ENCODE measurements at places on chromosomes 1 and 21.
A peak's percentile ranks its signal among the peaks of the same experiment; 100 is the strongest.

DNA sequence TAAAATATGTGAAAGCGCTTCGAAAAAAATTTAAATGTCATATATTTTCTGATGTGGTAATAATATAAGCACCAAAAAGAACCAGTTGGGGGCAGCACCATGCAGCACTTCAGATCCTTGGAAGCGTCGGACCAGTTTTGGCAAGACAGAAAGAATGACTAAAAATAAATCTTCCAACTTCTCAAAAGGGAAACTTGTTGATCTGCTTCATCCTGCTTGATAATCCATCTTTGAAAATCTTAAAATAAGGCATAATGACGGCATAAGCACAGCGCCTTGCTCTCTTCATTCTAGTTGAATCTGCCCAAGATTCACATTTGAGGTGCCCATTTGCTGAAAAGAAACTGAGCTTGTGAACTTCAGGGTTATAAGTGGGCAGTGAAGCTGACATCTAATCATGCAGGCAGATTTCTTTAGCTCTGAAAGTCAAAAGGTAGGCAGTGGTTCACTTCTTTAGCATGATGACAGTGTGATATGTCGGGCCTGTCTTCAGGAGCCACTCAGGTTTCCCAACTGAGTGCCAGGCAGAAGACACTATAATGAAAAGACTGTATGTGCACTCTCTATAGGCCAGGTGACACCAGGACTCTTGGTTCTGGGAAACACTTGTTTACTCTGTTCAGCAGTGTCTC, 19.8 kb upstream of the MUTYH start:
- DNase-seq: peak; percentile 23

DNA sequence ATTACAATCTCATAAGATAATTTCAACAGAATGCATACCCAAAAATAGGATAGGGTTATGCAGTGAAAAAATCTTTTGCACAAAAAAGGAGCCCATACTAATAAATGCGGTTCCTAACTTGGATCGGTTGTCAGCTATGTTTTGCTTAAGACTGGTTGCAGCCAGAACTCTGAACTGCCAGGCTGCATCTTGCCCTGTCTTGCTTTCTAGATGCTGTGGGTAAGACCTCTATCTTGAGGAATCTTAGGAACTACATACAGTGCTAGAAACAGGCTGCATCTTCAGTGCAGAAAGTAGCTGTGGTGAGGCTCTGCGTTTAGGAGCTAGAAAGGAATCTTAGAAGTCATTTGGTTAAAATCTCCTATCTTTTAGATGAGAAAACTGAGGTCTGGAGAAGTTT, 45.6 kb upstream of the PLA2G4A start:
- DNase-seq: no peak

DNA sequence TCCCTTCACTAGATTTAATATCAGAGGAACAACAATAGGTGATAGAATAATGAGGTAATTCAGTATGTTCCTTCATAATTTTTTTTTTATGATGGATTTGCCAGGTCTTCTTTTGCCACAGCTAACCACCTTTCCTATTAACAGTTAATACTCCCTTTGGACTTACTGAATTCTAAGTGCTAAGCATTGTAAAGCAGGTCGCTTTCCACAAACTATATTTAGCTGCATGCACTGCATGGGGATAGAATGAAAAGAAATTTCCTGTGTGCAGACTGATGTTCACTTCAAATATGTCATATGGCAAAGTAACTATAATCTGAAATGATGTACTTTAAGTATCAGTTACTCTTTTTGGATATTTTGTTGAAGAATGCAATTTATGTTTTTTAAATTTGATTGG, 85.8 kb downstream of the GPR161 start:
- DNase-seq: no peak

GRCh38 chr21:27734146-27734545, 767.3 kb upstream of the ADAMTS5 start:
- no peak for DNase-seq

DNA sequence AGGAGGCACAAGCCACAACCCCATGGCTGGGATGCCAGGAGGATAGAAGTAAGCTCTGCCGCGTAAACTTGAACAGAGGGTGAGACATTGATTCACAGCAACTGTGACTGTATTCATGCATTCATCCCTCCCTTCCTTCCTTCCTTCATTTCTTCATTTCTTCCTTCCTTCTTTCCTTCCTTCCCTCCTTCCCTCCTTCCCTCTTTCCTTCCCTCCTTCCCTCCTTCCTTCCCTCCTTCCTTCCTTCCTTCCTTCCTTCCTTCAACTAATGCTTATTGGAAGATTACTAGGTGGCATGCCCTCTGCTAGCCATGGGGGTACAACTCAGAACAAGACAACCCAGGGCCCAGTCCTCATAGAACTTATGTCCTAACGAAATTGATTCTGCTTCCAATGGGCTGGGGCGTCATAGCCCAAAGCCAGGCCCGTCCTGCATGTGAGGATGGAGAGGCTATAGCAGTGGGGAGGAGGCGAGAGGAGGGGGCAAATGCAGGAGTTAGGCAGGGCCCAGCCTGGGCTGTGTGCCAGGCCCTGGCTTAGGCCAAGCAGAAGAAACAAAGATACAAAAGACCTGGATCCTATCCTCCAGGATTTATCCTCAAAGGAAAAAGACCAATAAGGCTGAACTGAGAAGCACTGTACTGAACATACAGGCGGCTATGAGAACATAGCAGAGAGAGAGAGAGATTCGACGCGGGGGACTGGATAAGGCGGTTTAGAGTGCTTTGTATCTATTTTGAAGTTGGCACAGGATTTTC, 24.4 kb upstream of the PAXBP1 start:
- no peak for DNase-seq

DNA sequence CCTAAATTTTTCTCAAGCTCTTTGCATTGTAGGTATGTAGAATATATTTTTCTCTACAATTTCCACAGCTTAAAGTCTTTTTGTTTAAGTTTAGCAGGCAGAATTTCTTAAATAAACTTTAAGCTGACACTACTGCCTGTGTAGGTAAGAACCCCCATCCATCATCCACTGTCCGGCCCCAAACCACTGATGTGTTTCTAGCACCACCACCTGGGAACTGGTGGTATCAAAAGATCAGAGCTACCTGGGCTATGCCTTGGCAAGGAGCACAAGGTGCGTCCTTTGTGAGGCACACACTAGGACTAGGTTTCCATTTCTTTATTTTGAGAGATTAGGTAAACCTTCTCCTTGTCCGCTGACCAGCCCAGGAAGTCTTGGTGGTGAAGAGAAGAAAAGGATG, 10.5 kb upstream of the LELP1 start:
- no peak for DNase-seq

GRCh38 chr1:21067551-21068227, 109.0 kb downstream of the EIF4G3 start:
- DNase-seq: no peak

DNA sequence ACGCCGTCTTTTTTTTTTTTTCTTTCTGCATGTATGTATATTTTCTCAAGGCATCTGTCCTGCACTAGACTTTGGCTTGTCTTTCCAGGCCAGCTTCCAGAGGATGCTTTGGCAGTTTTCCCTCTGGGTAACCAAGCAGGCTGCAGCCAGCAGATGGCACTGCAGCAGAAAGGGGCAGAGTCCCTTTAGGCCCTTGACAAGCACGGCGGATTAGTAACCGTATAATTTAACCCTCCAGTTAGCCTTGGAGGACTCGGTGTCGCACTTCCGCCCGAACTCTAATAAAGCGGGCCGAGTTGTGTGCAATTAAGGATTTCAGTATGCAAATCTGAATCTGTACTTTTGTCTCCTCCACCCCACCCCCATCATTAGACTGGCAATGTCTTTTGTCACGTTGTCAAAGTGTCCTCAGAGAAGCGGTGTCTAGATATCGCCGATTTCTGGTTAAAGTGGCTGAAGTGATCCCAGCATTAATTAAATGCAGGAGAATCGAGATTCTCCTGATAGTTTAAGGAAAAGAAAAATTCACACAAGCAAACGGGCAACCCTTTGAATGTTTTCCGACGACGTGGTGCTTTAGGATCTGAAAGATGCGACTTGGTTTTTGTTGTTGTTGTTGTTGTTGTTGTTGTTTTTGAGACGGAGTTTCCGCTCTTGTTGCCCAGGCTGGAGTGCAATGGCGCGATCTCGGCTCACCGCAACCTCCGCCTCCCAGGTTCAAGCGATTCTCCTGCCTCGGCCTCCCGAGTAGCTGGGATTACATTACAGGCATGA, 1.1 kb upstream of the TMEM167B start:
- no peak for DNase-seq

GRCh38 chr1:165397944-165398343, 41.4 kb upstream of the LMX1A start:
- DNase-seq: no peak

DNA sequence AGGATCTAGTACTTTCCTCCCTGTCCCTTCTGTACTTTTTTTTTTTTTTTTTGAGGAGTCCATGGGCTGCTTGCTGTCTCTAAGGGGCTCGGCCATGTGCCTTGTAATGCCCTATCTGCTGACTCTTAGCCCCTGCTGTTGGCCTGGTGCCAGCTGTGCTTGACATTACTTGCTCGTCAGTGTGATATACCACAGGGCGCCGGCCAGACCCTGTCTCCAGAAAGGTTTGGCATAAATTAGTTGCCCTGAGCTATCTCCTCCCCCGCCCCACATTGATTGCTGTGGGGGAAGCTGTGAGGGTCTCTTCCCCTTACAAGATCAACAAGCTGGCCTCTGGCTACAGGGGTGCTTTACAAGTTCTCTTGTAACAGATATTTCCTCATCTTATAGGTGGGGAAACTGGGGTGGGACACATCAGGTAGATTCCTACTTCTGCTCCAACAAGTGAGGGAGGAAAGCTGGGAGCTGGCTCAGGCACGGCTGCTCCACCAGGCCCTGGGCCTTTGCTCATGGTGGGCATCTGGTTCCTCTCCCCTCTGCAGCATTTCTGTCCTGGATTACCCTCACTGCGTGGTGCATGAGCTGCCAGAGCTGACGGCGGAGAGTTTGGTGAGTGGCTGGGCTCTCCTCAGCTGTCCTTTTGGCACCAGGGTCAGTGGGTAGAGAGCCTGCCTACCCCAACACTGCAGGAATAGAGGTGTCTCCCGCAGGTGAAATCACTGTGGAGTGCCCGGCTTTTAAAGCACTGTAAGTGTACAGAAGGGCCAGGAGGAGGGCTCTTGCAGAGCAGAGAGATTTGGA, 15.6 kb downstream of the STRIP1 start:
- DNase-seq: no peak

- DNase-seq: no peak
Measured at GRCh38 chr1:224791362-224791941, 138.0 kb upstream of the DNAH14 start.

GRCh38 chr1:7478809-7479499, 292.1 kb upstream of the VAMP3 start:
- DNase-seq: no peak

DNA sequence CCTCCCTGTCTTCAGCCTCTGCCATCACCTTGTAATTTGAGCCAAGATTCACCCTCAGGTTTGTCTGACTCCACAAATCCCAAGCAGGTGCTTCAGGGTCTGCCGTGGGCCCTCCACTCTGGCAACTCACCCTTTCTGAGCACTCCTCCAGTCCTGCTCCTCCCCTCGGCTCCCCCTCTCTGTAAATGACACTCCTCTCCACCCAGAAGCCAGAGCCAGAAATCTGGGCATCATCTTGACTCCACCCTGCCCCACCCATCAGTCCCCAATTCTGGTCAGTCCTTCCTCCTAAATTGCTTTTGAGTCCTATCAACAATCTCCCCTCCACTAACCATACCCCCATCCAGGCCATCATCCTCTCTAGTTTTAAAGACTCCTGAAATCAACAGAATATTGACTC, 40.5 kb downstream of the RCSD1 start:
- no peak for DNase-seq

GRCh38 chr1:43509740-43510375, 20.8 kb upstream of the PTPRF start:
- DNase-seq: no peak

GRCh38 chr1:2528966-2529783, 888 bp downstream of the HES5 start:
- DNase-seq: no peak

DNA sequence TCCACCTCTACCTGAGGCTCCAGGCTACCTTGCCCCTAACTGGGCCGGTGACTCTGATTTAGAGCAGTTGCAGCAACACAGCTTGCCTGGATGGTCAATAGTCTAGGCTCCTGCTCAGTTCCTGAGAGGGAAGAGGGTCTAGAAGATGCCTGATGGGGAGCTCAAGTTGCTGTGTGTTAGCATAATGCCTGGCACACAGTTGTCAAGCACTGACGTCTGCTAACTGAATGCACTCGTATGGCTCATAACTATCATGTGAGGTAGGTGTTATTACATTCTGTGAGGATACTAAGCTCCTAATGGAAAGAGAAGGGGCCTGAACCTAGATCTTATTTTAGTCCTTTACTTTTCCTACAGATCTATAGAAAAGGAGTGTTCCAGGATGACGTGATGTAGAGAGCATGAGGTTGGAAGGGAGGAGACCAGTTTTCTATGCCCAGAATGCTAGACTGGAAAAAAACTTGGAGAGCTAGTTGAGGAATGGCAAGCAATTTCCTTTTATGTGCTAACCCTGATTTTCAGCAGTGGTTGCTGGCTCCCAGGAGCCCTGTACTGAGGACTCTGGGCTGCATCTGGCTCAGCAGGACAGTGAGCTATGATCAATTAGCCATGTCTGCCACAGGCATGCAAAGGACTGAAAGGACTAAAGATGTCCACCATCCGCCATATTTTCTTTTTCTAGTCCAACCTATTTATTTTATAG, 30.0 kb downstream of the FAM78B start:
- no peak for DNase-seq

DNA sequence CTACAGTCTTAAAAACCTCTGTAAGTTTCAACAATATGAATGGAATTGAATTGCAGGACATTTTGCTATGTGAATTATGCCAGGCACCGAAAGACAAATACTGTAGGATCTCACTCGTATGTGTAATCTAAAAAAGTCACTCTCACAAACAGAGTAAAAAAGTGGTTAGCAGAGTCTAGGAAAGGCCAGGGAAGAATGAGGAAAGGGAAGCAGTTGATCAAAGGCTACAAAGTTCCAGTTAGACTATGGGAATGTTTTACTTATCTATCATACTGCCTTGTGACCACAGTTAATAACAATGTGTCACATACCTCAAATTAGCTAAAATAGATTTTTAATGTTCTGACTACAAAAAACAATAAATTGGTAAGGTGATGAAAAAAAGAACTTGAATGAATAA, 565.4 kb upstream of the BRINP3 start:
- DNase-seq: no peak

DNA sequence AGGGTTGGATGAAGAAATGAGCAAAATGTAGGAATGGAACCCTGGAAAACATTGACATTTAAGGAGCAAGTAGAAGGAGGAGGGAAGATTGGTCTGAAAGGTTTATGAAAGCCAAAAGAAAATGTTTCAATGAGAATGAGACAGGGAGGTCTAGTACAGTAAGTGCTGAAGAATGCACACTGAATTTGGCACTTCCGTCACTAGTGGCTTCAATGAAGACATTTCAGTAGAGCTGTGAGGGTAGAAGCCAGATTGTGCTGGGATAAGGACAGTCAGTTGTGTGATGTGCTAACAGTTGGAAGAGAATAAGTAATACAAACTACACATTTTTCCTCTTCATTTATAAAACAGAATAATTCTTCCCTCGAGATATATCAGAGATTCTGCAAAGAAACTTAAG, 17.1 kb downstream of the THEM4 start:
- DNase-seq: no peak

GRCh38 chr1:15668089-15668754, 15.9 kb upstream of the PLEKHM2 start:
- no peak for DNase-seq

- no peak for DNase-seq
Measured at GRCh38 chr1:248871837-248872401, 13.0 kb upstream of the ZNF692 start.

GRCh38 chr1:193471981-193472380, 285.6 kb upstream of the B3GALT2 start:
- DNase-seq: no peak
